ENCODE measurements at places on chromosomes 7 and 10.

- no peak for DNase-seq
Observed at GRCh38 chr10:43691485-43691884, 42.8 kb upstream of the ZNF32 start.

GRCh38 chr7:27921081-27921836 lies 181.3 kb downstream of the TAX1BP1 start:
- DNase-seq: no peak

GRCh38 chr10:104099269-104099668 lies 13.6 kb upstream of the COL17A1 start:
- no peak for DNase-seq

GRCh38 chr10:93715345-93715744 lies 13.0 kb upstream of the FRA10AC1 start:
- DNase-seq: no peak

DNA sequence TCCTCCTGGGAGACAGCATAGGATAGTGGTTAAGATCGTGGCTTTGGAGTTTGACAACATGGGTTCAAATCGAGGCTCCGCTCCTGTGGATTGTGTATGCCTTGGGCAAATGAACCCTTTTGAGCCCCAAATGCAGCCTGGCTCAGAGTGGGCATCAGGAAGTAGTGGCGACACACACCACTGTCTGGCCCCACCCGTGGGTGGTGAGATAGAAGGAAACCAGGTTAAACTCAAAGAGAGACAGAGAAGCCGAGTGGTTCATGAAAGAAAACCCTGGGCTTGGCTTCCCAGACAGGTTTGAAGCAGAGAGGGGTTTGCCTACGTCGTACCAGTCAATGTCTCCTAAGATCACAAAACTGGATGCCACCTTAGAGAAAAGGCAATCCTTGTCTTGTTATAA lies 57.7 kb downstream of the PRTFDC1 start:
- DNase-seq: peak; percentile 11
